ENCODE measurements at places on chromosomes 13 and 19.

- peak within 1 kb of the TSS; percentile 96 for H3K27ac ChIP-seq
- H3K4me1 ChIP-seq: peaks cover 11% of the 10 kb centered on the region
- peak; percentile 96 for DNase-seq
- peak within 1 kb of the TSS; percentile 57 for H3K4me3 ChIP-seq
- no peaks in the 10 kb centered on the region for H3K27me3 ChIP-seq
- no peaks in the 10 kb centered on the region for H3K36me3 ChIP-seq
These were observed at the start of gene PEX11G for GRCh38 chr19:7488736-7489353. TSS of gene PEX11G (minus strand) at chr19:7489035. CDS start at chr19:7489010, 25 bp downstream.

DNA sequence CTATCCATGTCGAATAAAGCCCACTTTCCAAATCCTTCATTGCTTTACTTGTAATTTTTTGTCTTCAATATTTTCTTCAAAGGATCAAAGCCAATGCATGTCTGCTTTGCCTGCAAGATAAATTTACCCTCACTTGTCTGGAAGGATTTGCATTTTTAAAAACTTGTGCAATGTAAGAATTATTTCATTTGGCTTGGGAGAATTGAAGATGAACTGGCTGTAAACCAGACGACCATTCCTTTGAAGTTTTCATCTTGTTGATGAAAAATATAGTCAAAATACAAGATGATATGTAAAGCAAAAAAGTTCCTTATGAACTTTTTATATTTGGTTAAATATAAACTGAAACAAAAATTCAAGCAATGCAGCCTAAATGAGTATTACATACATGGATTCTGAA, 225.0 kb downstream of the SLITRK1 start:
- no peaks in the 10 kb centered on the region for H3K4me1 ChIP-seq
- H3K27ac ChIP-seq: no peak overlapping the region
- DNase-seq: no peak
- no peaks in the 10 kb centered on the region for H3K27me3 ChIP-seq
- H3K36me3 ChIP-seq: no peaks in the 10 kb centered on the region

GRCh38 chr13:43100667-43101066, 77.3 kb downstream of the DNAJC15 start:
- H3K27me3 ChIP-seq: no peaks in the 10 kb centered on the region
- H3K4me1 ChIP-seq: no peaks in the 10 kb centered on the region
- no peak overlapping the region for H3K27ac ChIP-seq

DNA sequence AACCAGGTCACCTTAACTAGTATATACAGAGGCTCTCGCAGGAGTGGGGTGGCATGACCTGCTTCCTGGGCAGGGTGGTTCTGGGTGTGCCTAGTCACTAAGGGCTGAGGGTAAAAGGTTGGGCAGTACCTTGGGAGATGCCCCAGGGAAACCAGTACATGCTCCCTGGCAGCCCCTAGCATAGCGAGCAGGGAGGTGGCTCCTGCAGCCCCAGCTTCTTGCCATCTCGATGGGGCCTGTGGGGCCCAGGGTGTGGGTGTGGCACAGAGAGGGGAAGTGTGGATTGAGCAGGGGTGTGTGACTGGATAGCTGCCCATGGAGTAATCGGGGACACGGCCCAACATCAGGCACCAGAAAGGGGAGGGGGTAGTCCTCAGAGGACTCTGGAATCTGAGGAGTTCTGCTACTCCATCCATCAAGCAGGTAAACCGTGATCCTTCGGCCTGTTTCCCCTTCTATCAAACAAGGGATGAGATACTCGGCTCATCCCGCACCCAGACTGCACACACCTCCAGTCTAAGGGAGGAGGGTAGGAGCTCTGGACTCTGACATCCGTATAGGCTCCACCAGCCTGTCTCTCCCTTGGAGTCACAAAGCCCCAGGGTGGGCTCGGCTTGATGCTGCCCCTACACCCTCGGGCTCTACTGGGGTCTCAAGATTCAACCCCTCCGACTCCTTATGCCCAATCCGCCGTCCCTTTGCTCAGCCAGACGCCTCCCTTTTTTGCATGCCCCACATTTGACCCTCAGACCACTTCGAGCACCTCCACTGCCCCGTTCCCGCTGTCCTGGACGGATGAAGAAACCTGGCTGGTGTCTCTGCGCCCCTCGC, 1.1 kb downstream of the ZBTB45 start:
- no peak for DNase-seq
- H3K27ac ChIP-seq: peak overlapping the region; percentile 82
- no peaks in the 10 kb centered on the region for H3K27me3 ChIP-seq
- H3K4me1 ChIP-seq: peaks cover 30% of the 10 kb centered on the region

DNA sequence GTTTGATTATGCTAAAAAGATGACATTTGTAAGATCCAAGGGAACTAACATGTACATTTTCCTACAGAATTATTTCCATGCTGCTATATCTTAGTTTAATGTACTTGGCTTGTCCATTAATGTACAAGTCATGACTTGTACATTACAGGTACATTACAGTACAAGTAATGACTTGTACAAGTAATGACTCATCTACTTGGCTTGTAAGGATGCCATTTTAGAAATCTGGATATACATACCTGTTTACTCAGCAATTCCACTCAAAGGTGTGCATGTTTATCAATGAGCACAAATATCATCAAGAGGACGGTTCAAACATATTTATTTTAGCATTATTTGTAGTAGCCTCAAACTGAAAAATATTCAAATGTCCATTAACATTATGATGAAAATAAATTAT, 87.0 kb upstream of the TRPC4 start:
- H3K4me1 ChIP-seq: no peaks in the 10 kb centered on the region
- H3K27me3 ChIP-seq: no peaks in the 10 kb centered on the region
- no peak for DNase-seq

DNA sequence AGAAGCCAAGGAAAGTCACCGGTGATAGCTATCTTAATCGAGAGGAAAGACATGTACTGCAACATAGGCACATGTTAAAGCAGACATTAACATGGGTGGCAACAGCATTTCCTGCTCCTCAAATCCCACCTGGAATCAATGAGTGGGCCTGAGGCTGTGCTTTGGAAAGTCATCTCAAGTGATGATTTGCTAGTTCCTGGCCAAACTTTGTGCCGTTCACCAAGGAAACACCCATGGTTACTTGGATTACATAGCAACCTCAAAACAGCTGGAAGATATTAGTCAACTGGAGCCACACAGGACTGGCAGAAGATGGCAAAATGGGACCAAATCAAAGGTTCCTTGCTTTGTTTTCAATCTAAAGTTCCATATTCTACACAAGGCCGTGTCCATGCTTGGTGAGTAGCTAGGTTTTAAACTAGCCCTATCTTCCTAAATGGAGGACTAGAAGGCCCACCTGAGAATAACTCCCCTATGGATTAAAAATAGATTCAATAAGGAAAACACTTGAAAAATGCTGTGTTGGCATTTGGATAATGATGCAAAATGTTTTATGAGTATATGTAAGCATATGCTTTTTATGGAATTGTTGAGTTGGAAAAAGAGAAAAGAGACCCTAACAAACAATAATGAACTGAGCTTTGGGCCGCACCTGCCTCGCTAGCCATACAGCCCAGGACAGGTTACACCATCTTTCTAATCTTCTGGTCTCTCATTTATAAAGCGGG, 144.5 kb downstream of the RGCC start:
- no peaks in the 10 kb centered on the region for H3K4me1 ChIP-seq
- H3K27ac ChIP-seq: no peak overlapping the region
- H3K36me3 ChIP-seq: no peaks in the 10 kb centered on the region
- no peak for DNase-seq
- H3K4me3 ChIP-seq: no peak overlapping the region

DNA sequence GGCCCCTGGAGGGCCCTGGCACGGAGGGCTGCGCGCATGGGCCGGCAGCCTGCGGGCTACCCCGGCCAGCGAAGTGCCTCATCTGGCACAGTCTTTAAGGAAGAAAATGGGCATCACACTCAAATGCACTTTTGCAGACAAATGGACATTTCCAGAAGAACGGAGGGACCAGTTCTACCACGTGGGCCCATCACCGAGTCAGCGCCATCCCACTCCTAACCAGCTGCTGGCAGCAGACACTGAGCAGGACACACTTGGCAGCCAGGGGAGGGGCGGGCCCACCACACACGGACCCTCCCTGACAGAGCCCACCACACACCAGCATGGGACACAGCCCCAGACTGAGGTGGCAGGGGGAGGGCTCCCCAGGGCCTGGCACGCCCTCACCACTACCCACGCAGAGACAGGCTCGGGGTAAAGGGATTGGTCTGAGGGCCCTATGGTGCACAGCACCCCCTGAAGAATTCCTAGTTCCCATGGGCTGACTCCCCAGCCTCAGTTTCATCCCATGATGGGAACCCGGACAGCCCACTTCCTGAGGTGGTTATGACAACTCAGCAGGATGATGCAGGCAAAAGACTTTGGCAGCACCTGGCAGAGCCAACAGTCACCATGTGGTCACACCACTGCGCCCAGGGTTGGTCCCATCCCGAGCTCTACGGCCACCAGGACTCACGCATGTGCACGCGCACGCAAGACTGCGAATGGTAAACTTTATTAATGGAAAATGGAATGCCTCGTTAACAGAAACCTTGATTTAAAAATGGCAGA, 18.7 kb upstream of the TINCR start:
- no peak for DNase-seq
- no peaks in the 10 kb centered on the region for H3K27me3 ChIP-seq
- peaks cover 44% of the 10 kb centered on the region for H3K36me3 ChIP-seq

- no peak for DNase-seq
- no peaks in the 10 kb centered on the region for H3K4me1 ChIP-seq
- H3K27ac ChIP-seq: no peak overlapping the region
- H3K36me3 ChIP-seq: peaks cover 2% of the 10 kb centered on the region
- H3K27me3 ChIP-seq: no peaks in the 10 kb centered on the region
- H3K4me3 ChIP-seq: no peak overlapping the region
These were observed 84.7 kb downstream of the KL start for GRCh38 chr13:33100886-33101285.

GRCh38 chr19:48509467-48510194, 2.0 kb downstream of the LMTK3 start:
- no peak overlapping the region for H3K4me3 ChIP-seq
- no peaks in the 10 kb centered on the region for H3K4me1 ChIP-seq
- no peak for DNase-seq
- no peaks in the 10 kb centered on the region for H3K27me3 ChIP-seq
- H3K36me3 ChIP-seq: no peaks in the 10 kb centered on the region

DNA sequence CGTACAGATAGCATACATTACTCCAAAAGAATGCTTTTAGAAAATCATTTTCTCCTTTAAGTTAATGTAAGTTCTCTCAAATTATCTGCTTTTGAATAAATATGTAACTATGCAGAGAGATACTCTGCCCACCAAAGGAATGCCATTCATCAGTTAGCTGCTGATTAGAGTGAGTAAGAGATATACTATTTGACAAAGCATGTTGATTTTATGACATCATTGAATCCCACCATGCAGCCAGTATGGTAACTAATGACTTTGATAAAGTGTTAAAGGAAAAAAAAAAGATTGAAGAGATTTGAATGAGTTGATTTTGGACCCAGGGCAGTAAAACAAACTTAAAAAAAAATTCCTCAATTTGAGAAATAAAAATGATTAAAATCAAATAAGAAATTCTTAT, 521.5 kb downstream of the SLITRK6 start:
- no peak for DNase-seq
- no peak overlapping the region for H3K27ac ChIP-seq
- no peaks in the 10 kb centered on the region for H3K27me3 ChIP-seq
- H3K4me3 ChIP-seq: no peak overlapping the region
- no peaks in the 10 kb centered on the region for H3K4me1 ChIP-seq

All from right lobe of liver (tissue), 6 donors.